ENCODE measurements at places on chromosomes 12 and 14.

GRCh38 chr12:27537855-27538675 lies 14.1 kb downstream of the PPFIBP1 start:
- DNase-seq: no peak

- DNase-seq: no peak
Measured at GRCh38 chr14:67673451-67673850, 981 bp downstream of the VTI1B start.

GRCh38 chr12:132245521-132246101 lies 83.8 kb downstream of the GALNT9 start:
- no peak for DNase-seq

DNA sequence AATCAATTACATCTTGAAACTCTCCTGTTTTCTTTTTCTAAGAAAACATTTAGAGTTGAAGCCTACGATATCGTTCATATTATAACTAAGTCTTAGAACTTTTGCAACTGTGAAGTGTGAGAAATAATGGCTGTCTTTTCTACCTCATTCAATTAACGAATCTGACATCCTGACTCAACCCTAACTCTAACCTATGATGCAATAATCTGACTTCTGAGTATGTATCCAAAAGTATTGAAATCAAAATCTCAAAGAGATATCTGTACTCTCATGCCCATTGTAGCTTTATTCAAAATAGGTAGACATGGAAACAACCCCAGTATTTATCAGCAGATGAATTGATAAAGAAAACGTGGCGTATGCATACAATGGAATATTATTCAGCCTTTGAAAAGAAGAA lies 252.7 kb downstream of the KCNH5 start:
- no peak for DNase-seq

- DNase-seq: no peak
Measured at GRCh38 chr12:54376596-54376995, 7.9 kb downstream of the ZNF385A start.

DNA sequence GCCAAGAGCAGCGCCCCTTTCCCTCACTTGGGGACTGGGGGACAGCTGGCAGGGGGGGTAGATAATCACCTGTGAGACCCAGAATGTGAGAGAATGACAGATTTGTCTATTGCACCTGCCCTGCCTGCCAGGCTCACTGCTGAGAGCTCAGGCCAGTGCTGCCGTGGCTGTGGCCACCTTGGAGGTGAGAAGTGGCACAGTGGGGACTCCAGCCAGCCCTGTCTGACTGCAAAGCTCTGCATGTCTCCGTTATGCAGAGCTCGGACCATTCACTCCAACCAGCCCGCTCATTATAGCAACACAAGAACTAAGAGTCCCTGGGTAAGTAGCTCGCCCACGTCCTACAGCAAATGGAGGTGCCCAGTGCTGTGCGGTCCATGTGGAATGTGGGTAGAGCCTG lies 88.8 kb downstream of the DICER1 start:
- DNase-seq: no peak

- no peak for DNase-seq
Measured at GRCh38 chr12:24121911-24122310, 172.4 kb upstream of the SOX5 start.

DNA sequence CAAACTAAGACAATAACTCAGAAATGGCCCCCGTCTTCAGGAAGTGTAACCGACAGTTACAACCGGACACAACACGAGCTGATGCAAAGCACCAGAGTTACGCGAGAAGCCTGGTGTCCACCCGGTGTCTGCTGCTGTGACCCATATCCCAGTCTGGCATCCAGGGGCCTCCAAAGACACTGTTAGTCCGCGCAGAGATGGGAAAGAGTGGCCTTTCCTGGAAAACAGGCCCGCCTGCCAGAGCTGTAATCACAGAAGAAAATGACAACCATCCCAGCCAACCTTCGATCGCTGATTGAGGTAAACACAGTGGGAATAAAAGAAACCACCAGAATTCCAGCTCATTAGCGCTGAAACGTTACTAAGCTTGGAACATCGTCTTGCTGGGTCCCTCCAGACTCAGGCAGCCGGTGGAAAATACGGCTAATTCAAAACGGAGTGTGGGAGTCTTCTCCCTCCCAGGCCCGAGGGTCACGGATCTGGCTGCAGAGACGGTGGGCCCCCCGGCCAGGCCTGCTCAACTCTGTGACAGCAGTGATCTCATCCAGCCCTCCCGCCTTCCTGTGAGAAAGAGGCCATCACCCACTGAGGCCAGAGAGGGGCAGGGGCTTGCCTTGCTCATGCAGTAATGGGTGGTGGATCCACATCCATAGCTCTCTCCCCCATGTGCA lies 273.9 kb upstream of the RTL1 start:
- no peak for DNase-seq

GRCh38 chr14:76946753-76947077 lies 81.8 kb downstream of the IRF2BPL start:
- DNase-seq: no peak
